ENCODE measurements at places on chromosomes 1 and 21. TPM values are rescaled to one million over a fixed set of nuclear protein-coding genes. Genes with fewer than 3 reads are reported as not detected.

- DNase-seq: no peak
Measured at GRCh38 chr1:215076322-215076721, 6.2 kb upstream of the KCNK2 start.

ZNF683 gene
- 0.40 TPM for polyA plus RNA-seq

SPRR3 gene
- polyA plus RNA-seq: 3.2 TPM

GRCh38 chr1:231603598-231604275 is 22.9 kb upstream of the DISC1 start:
- peak; percentile 27 for DNase-seq

GRCh38 chr21:20106368-20106767 is 891.8 kb upstream of the NCAM2 start:
- DNase-seq: no peak

- no peak for DNase-seq
Measured at GRCh38 chr1:219401724-219402625, 210.9 kb downstream of the ZC3H11B start.

- no peak for DNase-seq
Measured at GRCh38 chr1:69103705-69104385, 463.9 kb upstream of the LRRC7 start.

GRCh38 chr21:41680444-41681347 is 86.2 kb downstream of the RIPK4 start:
- DNase-seq: no peak

SEMA4A gene
- polyA plus RNA-seq: 4.4 TPM

- DNase-seq: no peak
Measured at GRCh38 chr1:87497380-87498203, 168.9 kb downstream of the LMO4 start.

DNA sequence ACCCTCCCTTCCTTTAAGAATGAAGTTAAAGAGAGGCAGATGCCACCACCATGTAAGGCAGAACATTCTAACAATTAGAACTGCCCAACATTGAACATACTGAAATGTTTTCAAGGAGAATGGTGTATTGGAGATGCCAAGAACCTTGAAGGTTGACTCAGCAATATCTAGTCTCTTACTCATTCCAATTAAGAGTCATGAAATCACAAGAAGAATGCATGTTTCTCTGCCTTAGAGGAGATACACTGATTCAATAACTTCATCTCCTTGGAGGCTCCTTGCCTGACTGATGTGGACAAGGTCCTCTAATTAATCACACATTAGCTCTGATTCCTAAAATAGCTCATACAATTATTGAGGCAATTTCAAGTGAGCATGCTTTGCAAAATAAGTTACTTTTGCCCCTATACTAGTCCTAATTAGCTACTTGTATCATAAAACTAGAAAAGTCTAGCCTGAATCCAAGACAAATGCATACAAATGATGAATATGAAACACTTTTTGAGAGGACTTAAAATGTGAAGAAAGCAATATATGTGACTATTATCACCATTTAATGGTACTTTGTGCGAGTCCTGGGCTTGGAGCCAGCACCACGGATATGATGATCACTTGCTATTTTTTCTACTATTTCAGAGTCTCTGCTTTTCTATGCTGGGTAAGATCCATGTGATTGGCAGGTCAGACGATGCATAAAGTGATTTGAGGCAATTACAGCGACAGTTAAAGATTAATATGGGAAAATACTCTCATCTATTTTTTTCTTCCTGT is 114.5 kb downstream of the DSCAM start:
- no peak for DNase-seq

- no peak for DNase-seq
Measured at GRCh38 chr1:230907472-230908205, 39.3 kb upstream of the C1orf198 start.

DNA sequence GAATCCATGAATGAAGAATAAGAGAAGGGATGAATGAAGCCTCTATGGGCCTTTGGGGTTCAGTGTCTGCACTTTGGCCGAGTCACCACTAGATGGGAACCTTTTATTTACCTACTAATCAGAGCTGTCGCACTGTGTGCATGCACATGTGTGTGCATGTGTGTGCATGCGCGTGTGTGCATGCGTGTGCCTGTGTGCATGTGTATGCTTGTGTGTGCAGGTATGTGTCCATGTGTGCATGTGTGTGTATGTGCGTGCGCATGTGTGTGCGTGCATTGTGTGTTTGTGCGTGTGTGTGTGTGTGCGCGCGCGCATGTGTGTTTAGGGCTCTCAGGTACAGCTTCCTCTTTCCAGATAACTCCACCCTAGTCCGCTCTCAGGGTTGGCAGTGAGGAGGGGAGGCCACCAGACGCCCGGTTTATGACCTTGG is 20.4 kb upstream of the UBXN10 start:
- DNase-seq: no peak

GNAT2 gene
- 0.82 TPM for polyA plus RNA-seq

DNA sequence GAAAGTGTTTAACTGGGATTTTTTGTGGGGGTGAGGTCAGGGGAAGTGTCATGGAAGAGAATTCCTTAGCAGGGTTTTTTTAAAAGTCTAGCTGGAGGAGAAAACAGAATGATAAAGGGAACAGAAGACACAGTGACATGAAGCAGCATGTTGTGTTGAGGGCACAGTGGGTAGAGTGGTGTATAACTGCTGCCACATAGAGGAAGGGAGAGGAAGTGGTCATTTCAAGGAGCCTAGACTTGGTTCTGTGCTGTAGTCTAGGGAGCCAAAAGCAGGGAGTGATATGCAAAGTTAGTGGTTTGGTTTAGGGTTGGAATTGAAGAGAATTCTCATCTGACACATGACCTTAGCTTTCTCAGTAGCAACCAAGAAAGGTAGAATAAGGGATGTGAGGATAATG is 10.2 kb downstream of the EEIG2 start:
- no peak for DNase-seq

All from pancreas (tissue), 10 donors.